OCI-LY7 (cell line): ENCODE measurements at places on chromosomes 16 and 17.

- no peak for DNase-seq
Observed at GRCh38 chr17:17741349-17742023, 60.2 kb downstream of the RAI1 start.

GRCh38 chr16:1036726-1037393, 35.7 kb upstream of the SSTR5 start:
- no peak for DNase-seq

- no peak for DNase-seq
Observed at GRCh38 chr16:62392698-62393097, 356.5 kb upstream of the CDH8 start.

- no peak for DNase-seq
Observed at GRCh38 chr17:49216953-49217650, 6.6 kb downstream of the ABI3 start.

GRCh38 chr16:75288596-75289120, 37.2 kb upstream of the BCAR1 start:
- DNase-seq: no peak

GRCh38 chr16:88904676-88905365, 38.4 kb upstream of the PABPN1L start:
- no peak for DNase-seq

GRCh38 chr16:55323637-55324271, at the start of gene IRX6:
Gene IRX6 (plus strand): TSS chr16:55324203. CDS start chr16:55325092, 889 bp downstream.
- no peak for DNase-seq

- no peak for DNase-seq
Observed at GRCh38 chr16:85041219-85042166, 13.9 kb downstream of the KIAA0513 start.

GRCh38 chr16:12170103-12171040, 193.8 kb downstream of the SNX29 start:
- no peak for DNase-seq
